ENCODE measurements at places on chromosomes 4 and X.
A peak's percentile ranks its signal among the peaks of the same experiment; 100 is the strongest.

DNA sequence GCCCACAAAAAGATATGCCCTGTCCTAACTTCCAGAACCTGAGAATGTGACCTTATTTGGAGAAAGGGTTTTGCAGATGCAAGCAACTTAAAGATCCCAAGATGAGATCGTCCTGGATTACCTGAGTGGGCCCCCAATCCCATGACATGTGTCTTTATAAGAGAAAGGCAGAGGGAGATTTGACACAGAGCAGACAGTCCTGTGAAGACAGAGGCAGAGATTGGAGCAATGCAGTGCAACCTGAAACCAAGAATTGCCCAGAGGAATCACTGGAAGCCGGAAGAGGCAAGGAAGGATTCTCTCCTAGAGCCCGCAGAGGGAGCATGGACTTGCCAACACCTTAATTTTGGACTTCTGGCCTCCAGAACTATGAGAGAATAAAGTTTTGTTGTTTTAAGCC, 171.5 kb downstream of the SMIM20 start:
- no peak for DNase-seq

DNA sequence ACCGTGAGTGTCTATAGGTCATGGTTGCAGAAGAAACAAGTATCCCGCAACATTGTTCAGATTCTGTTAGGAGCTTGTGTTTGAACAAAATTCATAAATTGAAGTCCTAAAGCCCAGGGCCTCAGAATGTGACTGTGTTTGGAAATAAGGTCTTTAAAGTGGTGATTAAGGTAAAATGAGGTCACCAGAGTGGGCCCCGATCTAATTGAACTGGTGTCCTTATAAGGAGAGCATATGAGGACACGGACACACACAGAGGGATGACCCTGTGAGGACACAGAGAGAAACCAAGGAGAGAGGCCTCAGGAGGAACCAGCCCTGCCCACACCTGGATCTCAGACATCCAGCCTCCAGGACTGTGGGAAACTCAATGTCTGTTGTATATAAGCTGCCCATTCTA, 76.9 kb downstream of the DHRSX start:
- DNase-seq = no peak

- no peak for DNase-seq
Observed at GRCh38 chrX:30814978-30815377, 74.1 kb downstream of the TAB3 start.

DNA sequence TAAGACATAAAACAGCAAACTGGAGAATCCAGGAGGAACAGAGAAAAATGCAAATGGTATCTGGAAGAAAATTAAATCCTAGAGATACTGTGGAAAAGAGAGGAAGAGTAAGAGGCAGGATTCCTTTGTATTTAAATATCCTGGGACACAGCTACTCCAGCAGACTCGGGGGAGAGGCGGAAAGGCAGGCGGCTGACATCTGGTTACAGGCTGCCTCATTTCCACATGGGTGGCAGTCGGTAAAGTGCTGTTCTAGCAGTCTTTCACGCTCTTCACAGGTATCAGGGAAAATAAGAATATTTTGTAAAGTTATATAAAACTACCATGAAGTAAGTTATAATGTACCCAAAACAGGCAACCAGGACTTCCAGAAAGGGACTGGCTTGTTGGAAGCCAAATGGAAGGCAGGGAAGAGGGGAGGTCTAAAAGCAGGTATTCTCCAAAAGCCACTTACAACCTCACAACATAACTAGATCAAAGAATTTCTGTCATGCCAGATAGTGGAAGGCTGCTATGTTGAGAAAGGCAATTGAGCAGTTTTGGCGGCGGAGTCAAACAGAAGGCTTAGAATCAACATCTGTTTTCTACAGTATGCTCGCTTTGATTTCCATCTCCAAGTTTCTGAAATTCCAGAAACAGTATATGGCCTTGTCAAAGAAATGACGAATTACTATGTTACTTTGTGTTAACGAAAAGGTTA, 1.3 kb upstream of the TIGD2 start:
- no peak for DNase-seq

DNA sequence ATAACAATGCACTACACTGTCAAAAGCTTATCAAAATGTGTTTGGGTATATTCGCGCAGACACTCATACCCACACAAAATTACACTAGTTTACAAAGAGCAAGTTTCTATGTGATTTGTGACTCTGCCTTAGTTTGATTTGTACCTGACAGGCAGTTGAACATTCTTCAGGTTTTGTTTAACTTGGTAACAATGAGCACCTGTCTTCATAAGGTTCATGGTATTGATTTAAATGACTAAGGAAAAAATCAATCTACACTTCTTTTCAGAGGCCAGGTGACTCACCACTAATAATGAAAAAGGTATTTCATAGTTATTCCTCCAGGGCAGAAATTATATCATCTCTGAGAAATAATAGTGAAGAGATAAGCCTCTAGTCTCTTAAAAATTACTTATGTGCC, 1114.6 kb upstream of the AGA start:
- DNase-seq = peak; percentile 77

- DNase-seq = peak; percentile 65
Observed at GRCh38 chr4:82900066-82900410, 497 bp upstream of the THAP9 start.

- DNase-seq = peak; percentile 41
Observed at GRCh38 chr4:159191989-159192388, 89.1 kb downstream of the RAPGEF2 start.

GRCh38 chrX:143095321-143095720, 69.6 kb downstream of the SPANXN4 start:
- no peak for DNase-seq

- DNase-seq = peak; percentile 57
Observed at GRCh38 chr4:147096667-147097604, 151.3 kb upstream of the TTC29 start.

DNA sequence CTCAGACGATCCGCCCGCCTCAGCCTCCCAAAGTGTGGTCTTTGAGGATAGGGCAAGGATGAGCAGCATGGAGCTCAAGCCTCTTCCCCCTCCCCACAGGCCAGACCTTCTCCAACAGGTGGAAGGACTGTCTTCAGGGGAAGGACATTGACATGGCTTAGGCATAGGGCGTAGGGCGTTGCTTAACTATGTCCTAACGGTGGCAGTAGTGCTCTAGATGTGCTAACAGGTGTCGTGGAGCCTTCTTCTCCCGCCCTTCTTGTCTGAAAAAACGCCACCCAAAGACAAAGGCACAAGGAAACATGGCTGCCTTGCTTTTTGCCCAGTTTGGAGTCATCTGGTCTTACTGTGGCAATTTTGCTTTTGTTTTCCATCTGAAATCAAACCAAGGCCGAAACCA, 219.8 kb downstream of the OR13H1 start:
- peak; percentile 6 for DNase-seq

GRCh38 chrX:153921511-153922446, 4.3 kb downstream of the ARHGAP4 start:
- DNase-seq = no peak

DNA sequence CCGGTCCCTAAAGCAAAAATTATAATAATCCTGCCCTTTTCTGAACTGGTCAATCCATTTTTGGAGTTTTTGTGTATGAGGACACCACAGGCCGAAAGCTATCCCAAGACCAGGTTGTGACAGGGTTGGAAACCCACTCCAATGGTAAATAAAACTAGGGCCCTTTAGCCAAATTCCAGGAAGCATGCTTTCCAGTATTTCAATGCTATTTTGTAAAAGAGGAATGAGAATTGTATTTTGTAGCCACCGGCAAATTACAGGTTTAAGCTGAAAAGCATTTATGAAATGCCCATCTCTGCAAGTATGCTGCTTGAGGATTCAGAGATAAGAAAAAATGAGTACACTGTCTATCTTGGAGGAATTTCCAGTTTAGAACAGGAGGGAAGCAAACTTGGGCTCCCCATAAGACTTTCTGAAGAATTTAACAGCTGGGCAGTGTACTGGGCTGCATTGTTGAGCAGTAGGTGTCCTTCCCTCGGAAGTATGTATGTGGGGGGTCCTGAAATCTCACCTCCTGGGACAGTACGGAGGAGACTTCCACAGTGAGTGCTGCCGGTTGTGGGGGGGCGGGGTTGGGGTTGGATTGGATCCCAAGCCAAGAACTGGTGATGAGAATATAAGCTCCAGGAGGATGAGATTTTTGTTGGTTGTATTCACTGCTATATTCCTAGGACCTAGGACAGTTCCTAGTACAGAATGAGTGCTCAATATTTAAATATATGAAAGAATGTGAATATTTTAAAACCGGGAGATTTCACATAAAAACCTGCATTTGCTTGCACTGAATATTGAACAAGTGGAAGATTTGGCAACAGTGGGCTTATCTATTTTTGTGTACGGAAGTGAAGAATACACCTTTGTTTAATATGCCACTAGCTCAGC, 26.8 kb downstream of the OCIAD2 start:
- no peak for DNase-seq

GRCh38 chr4:71239365-71239764, 99.5 kb upstream of the SLC4A4 start:
- no peak for DNase-seq

- DNase-seq = no peak
Observed at GRCh38 chr4:174564529-174564928, 42.2 kb upstream of the HPGD start.

GRCh38 chrX:38804682-38805431, 3.6 kb downstream of the MID1IP1 start:
- peak; percentile 74 for DNase-seq

GRCh38 chr4:151644622-151645021, 116.2 kb downstream of the GATB start:
- peak; percentile 49 for DNase-seq

DNA sequence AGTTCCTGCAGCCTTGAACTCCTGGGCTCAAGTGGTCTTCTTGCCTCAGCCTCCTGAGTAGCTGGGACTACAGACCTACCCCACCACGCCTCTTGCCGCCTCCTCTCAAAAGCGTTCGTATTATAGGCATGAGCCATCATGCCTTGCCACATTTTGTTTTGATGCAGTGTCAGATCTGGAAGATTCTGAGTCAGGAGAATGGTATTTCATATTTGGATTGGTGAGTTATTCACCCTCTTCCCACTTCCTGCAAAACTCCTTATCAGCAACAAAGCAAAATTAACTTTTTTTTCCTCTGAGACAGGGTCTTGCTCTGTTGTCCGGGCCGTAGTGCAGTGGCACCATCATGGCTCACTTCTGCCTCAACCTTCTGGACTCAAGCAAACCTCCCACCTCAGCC, 29.6 kb downstream of the REST start:
- DNase-seq = no peak

- DNase-seq = no peak
Observed at GRCh38 chr4:96675896-96676295, 836.0 kb downstream of the PDHA2 start.

DNA sequence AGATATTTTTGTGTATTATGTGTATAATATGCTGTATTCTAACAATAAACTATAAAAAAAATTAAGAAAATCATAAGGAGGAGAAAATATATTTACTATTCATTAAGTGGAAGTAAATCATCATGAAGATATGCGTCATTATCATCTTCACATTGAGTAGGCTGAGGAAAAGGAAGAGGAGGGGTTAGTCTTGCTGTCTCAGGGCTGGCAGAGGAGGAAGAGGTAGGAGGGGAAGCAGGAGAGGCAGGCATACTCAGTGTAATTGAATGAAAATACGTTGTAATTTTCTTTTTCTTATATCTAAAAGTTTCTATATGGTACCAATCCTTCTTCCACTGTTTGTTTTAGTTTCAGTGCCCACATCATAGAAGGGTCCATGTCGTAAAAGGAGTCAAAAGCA, 9.8 kb upstream of the TMEM185A start:
- no peak for DNase-seq

- DNase-seq = peak; percentile 89
Observed at GRCh38 chr4:8403173-8403753, 37.3 kb downstream of the ACOX3 start.

- DNase-seq = no peak
Observed at GRCh38 chrX:53050841-53051240, 2.3 kb downstream of the GPR173 start.

Data from DMS53 (cell line).